ENCODE measurements at places on chromosomes 7 and 10.
A peak's percentile ranks its signal among the peaks of the same experiment; 100 is the strongest.

GRCh38 chr10:128568990-128569945 is 443.0 kb upstream of the MKI67 start:
- no peak for DNase-seq

GRCh38 chr7:129664029-129665012 is 52.8 kb downstream of the NRF1 start:
- DNase-seq, result no peak

DNA sequence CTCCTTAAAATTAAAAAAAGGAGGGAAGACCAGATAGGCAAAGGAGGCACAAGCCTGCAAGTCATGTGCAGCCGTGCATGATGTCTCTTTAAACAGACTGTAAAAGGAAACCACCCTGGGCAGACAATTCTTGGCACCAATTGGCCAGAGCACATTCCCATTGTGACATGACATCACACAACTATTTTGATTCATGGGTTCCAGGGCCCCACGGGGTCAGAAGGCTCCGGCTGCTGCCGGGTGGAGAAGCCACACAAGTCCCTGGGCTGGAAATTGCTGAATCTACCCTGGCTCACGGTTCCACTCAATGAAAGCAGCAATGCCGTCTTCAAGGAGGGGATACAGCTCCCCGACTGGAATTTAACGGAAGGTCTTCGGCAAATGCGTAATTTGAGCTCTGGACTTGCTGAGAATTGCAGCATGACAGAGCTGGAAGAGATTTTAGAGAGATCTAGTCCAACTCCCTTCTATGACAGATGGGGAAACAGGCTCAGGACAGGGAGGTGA is 140.5 kb downstream of the PRKAG2 start:
- DNase-seq, result no peak

DNA sequence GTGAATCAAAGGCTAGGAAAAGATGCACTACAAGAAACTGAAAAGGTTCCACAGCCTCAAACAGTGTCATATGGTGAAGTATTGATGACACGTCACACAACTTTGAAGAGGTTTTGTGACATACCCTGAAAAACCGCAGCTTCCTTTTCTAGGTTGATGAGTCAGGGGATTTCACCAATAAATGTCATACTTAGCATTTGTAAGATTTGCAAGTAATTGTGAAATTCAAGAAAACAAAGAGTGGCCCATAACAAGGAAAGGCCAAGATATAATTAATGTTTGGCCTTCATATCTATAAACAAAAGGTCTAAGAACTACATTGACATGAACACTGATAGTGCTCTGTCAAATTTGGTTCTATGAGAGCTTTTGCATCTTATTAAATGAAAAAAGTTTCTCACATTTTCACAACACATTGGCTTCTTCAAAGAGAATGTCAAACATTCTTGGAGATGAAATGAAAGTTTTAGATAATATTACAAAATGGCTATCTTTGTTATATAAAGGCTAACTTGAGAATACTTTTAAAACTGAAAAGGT is 62.0 kb upstream of the NAMPT start:
- DNase-seq, result peak; percentile 3

DNA sequence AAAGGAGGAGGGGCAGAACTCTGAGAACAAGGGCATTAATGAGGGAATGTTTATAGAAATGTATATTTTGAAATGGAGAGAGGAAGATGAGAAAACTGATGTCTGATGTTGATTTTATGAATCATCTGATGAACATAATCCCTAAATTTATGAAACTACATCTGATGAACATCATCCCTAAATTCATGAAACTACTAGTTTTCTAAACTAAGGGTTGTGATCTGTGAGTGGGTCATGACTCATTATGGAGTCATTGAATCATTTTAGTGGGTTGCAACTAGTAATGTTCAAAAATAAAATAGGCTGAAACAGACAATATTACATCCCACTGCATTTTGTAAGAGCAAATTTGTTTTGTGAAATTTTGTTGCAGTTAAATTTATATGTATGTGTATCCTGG is 442.6 kb upstream of the TEX47 start:
- no peak for DNase-seq

- DNase-seq, result no peak
Observed at GRCh38 chr10:26855186-26855585, 5.6 kb downstream of the ABI1 start.

DNA sequence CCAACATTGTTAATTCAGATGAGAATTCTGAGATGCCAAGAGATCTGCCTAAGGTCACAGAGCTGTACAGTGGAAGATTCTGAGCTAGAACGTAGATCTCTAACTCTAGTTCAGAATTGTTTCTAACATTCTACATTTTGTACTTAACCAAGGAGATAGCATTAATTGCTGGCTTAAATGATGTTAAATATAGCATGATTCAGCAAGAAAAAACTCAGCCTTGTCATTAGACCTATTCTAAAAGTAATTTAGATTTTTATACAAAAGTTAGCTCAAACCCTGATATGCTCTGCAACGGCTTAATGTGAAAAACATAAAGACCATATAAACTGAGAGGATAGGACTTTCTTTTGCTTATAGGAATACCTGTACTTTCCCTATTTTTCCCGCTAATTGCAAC is 3.4 kb upstream of the CCDC71L start:
- DNase-seq, result no peak

DNA sequence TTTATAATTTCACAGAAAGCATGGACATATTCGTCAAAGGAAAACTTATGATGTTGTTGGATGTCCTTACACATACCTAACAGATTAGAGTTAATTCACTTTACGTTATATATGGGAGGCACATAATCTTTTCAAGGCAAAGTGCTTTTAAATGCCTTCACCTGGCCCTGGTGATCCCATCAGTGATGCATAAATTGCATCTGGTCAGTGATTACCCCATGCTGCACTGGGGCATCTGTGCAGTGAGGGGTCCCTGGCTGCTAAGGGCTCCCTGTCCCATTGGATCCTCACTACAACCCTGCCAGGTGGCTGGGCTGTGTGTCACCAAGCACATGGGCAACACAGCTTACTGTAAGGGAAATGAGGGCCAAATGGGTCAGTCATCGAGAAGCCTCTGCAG is 441.1 kb downstream of the RPS24 start:
- DNase-seq, result no peak

GRCh38 chr10:9613338-9614075 is 1404.2 kb upstream of the CELF2 start:
- no peak for DNase-seq

DNA sequence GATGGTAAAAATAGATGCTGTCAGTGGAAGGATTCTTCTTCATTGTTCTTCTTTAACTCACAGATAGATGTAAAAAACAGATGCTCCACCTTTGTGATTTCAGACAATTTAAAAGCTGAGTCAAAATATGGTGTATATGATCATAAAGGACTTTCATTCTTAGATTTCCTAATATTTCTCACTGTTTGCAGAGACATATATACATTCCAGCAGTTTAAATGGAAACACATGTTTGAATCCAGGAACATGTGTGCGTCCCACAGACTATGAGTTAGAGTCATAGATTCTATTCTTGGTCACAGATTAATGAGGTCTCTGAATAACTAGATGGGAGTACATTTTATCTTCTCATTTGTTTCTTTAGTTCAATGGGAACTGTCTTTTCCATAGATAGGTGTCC is 109.6 kb downstream of the BICC1 start:
- DNase-seq, result no peak

GRCh38 chr7:159092701-159093121 is 52.0 kb downstream of the VIPR2 start:
- no peak for DNase-seq

DNA sequence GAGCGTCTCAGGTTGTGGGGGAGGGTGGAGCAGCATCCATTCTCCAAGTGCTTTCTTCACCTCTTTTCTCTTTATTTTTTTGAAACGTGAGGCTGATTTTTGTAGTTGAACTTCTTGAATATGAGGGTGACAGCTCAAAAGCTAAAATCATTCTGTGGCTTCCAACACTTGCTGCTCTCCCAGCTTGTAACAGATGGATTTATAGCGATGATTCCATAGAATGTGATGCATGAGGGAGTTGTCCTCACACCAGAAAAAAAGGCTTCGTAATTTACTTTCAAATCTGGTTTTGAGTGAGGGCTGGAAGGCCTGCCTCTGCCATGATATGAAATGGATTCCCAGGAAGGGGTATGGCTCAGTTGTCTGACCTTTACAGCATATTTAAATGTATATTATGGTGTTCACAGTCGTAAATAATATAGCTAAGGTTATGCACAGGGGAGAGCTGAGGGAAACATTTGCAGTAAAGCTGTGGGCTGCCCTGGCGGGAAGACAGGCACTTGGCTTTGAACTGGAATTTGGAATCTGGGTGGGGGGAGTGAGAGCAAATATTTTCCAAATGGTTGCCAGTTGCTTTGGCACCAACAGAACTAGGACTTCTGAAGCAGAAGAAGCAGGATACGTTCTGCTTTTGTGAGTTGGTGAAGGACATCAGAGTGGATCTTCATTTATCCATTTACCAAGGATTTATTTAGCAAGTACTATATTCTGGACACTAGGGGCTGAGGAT is 166.7 kb downstream of the SORCS3 start:
- DNase-seq, result no peak

- no peak for DNase-seq
Observed at GRCh38 chr7:130383187-130383980, 3.1 kb downstream of the CPA1 start.

DNA sequence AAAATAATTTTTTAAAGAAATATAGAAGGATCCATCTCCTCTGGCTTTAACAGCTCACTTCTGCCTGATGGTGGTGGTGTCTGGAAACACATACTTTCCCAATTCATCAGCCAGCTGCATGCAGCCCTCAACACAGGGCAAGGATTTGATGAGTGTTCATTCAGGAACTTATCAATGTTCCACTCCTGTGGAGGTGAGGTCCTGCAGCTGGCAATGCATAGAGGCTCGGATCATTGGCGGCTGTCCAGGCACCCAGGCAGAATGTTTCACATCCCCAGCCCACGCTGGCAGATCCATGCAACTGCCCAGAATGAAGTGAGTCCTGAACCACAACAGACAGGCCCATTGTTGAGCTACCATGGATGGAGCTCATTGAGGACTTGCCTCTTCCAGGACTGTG is 55.2 kb upstream of the KCNMA1 start:
- DNase-seq, result no peak

DNA sequence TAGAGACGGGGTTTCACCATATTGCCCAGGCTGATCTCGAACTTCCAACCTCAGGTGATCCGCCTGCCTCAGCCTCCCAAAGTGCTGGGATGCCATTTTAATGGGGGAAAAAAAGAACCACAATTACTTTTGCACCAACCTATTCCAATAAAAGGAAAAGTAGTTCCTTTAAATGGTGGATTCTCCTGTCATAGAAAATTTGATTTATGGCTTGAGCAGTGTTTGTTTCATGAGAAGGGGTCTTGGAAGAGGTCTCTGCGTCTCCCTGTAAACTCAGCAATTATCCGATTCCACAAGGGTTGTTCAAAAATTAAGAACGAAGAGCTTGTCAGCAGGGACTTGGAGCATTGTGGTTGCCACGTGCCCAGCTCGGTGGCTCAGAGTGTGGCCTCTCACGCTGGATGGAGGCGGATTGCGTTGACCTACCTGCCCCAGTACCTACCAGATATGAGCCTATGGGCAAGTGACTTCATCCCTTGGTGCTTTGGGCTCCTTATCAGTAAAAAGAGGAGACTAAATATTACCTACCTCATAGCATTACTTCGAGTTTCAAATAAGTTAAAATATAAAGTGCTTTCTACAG is 2.8 kb upstream of the TRIP6 start:
- DNase-seq, result no peak

GRCh38 chr7:158447506-158448171 is 140.0 kb downstream of the PTPRN2 start:
- no peak for DNase-seq

DNA sequence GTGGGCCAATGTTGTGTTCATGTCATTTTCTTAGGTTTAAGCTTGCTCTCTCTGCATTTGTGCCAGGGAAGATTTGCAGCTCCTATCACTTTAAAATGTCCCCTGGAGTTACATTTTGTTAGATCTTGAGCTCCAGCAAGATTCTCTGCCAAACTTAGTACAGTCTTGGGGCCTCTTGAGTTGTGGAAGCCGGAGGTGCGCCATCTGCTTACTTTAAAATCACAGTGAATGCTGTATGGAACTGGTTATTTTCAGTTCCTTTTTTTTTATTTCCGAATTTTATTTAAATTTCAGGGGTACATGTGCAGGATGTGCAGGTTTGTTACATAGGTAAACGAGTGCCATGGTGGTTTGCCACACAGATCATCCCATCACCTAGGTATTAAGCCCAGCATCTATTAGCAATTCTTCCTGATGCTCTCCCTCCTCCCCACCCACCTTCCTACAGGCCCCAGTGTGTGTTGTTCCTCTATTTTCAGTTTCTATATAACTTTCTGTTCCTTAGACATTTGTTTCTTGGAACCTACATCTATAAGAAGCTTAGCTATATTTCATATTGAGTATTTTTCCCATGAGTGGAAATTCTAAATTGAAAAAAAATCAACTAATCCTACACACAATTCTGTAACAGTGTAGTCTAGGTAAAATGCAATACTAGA is 114.4 kb upstream of the CREB5 start:
- no peak for DNase-seq

GRCh38 chr10:78207216-78207615 is 173.6 kb downstream of the RPS24 start:
- DNase-seq, result no peak

DNA sequence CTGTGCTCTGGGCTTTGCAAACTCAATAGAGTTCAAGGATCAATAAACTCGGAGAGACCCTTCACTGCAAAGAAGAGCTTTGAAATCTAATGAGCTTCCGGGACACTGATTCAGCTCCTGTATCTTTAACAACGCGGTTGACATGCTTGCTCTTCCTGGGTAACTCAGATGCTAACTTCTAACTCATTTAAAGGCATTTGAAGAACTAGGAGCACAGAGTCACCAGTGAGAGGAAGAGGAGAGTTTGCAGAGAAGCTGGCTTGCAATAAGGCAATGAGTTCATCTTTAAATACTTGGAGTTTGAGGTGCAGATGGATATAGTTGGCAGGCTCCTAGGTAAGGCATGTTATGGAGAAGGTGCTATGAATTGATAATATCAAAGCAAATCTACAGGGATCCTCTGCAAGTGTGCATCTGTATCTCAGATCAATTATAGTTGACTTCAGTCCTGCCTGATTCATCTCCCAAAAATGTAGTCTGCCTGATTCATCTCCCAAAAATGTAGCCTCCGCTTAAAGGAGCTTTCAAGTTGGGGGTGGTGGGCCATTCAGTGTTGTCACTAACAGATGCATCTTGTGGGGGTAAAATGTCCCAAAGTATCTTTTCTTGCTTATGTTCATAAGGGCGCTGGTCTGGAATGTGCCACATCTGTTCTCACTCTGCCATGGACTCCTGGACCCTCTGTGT is 182.5 kb upstream of the PRSS58 start:
- no peak for DNase-seq

GRCh38 chr7:30133736-30134610 is 813 bp upstream of the MTURN start:
- no peak for DNase-seq

GRCh38 chr7:144665689-144666381 is 170.0 kb downstream of the TPK1 start:
- DNase-seq, result no peak
